Activated T-helper 1 cell treated with anti-CD3 and anti-CD28 coated beads, Interleukin-12 subunit alpha, Interleukin-12 subunit beta, Interleukin-2, Interleukin-4 antibody, amounts not matched to agents 30 ng/mL and 10 ng/mL and 1 ng/mL, durations not matched to agents 14 hours and 24 hours and 36 hours (primary cell): ENCODE measurements at places on chromosomes 12 and 14. TPM values are rescaled to one million over a fixed set of nuclear protein-coding genes. Genes with fewer than 3 reads are reported as not detected.
A peak's percentile ranks its signal among the peaks of the same experiment; 100 is the strongest.

ESPL1 gene
- total RNA-seq: 61.2 and 68.4 TPM in 2 replicates

PTHLH gene
- not detected in 2 replicates for total RNA-seq

CHGA gene
- not detected in 2 replicates for total RNA-seq

LBHD2 gene
- total RNA-seq: not detected in 2 replicates

RNASE3 gene
- total RNA-seq: not detected in 2 replicates

FAM90A1 gene
- 0.15 and 0.36 TPM in 2 replicates for total RNA-seq

C14orf93 gene
- 6.3 and 7.2 TPM in 2 replicates for total RNA-seq

KANSL2 gene
- 65.3 and 66.4 TPM in 2 replicates for total RNA-seq

KCNH3 gene
- 0.93 and 1.6 TPM in 2 replicates for total RNA-seq

ACVRL1 gene
- not detected in 2 replicates for total RNA-seq

RBM23 gene
- 86.4 and 90.5 TPM in 2 replicates for total RNA-seq

LTBR gene
- 0.64 and 1.3 TPM in 2 replicates for total RNA-seq

IRAK3 gene
- total RNA-seq: 3.2 TPM in 2 replicates

GRCh38 chr12:102429211-102430154 is 50.9 kb downstream of the IGF1 start:
- H3K27me3 ChIP-seq: peaks cover 12% of the 10 kb centered on the region
- no peaks in the 10 kb centered on the region for H3K36me3 ChIP-seq
- H3K4me3 ChIP-seq: no peak overlapping the region
- no peaks in the 10 kb centered on the region for H3K4me1 ChIP-seq
- no peak overlapping the region for H3K27ac ChIP-seq

DNA sequence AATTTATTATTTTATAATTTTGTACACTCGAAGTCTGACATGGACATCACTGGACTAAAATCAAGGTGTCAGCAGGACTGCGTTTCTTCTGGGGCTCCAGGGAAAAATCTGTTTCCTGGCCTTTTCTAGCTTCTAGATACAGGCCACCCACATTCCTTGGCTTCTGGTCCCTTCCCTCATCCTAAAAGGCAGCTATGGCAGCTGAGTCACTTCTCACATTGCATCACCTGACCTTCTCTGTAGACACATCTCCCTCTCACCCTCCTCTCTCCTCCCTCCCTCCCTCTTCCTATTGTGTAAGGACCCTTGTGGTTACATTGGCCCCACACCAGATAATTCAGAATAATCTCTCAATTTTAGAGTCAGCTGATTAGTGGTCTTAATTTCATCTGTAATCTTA is 92.4 kb downstream of the RPS6KA5 start:
- peaks cover 50% of the 10 kb centered on the region for H3K4me1 ChIP-seq
- H3K27me3 ChIP-seq: no peaks in the 10 kb centered on the region
- no peak overlapping the region for H3K27ac ChIP-seq
- H3K4me3 ChIP-seq: no peak overlapping the region
- peaks cover 41% of the 10 kb centered on the region for H3K36me3 ChIP-seq

GRCh38 chr12:96427269-96427729 is 27.1 kb upstream of the CDK17 start:
- H3K27me3 ChIP-seq: peaks cover 5% of the 10 kb centered on the region
- no peak for DNase-seq
- peaks cover 4% of the 10 kb centered on the region for H3K36me3 ChIP-seq
- H3K27ac ChIP-seq: peak overlapping the region; percentile 53
- peaks cover 52% of the 10 kb centered on the region for H3K4me1 ChIP-seq

DNA sequence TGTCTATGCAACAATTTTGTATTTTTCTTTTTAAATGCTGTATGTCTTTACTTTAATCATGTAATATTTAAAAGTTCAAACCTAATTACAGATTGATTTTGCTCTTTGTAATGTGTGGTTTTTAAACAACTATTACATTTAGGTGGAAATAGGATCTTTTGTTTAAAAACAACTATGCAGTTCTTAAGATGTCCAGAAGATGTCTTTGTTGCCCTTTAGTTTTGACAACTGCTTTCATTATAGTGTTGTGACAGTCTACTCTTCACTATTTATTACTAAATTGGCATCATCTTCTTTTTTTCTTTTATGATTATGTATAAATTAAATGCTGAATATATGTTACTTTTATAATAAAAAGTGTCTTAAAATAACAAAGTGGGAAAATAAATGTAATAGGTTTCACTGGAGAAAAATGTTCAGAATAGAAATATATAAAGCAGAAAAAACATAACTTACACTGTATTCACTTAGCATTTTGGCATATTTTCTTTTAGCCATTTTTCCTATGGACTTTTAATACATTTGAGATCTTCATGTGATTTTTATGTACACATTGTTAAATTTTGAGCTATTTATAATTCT is 27.1 kb upstream of the PCNX4 start:
- peaks cover 9% of the 10 kb centered on the region for H3K27me3 ChIP-seq
- no peaks in the 10 kb centered on the region for H3K36me3 ChIP-seq
- no peaks in the 10 kb centered on the region for H3K4me1 ChIP-seq
- H3K27ac ChIP-seq: no peak overlapping the region
- no peak overlapping the region for H3K4me3 ChIP-seq

DNA sequence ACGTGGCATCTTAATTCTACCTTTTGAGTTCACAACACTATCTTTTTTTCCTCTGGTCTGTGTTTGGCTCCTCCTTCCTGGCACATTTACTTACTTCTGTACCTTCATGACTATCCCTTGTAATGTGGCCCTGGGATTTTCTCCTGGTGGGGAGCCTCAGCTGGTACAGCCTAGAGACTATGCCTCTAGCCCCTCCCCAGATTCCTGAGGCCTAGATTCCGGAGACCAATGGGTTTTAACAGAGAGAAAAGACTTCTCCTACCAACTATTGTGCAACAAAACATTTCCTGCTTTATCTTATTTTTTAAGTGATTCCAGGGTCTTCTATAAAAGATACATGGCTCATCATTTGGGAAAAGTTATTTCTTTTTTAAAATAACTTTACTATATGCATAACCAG is 216.2 kb upstream of the KRR1 start:
- peaks cover 11% of the 10 kb centered on the region for H3K4me1 ChIP-seq
- no peak for DNase-seq
- H3K27ac ChIP-seq: no peak overlapping the region
- H3K27me3 ChIP-seq: peaks cover 4% of the 10 kb centered on the region
- peaks cover under 1% of the 10 kb centered on the region for H3K36me3 ChIP-seq
- no peak overlapping the region for H3K4me3 ChIP-seq

- H3K36me3 ChIP-seq: peaks cover 38% of the 10 kb centered on the region
- H3K4me3 ChIP-seq: no peak overlapping the region
- DNase-seq: no peak
- no peaks in the 10 kb centered on the region for H3K27me3 ChIP-seq
These were observed 28.5 kb downstream of the KLC1 start for GRCh38 chr14:103657471-103657870.

DNA sequence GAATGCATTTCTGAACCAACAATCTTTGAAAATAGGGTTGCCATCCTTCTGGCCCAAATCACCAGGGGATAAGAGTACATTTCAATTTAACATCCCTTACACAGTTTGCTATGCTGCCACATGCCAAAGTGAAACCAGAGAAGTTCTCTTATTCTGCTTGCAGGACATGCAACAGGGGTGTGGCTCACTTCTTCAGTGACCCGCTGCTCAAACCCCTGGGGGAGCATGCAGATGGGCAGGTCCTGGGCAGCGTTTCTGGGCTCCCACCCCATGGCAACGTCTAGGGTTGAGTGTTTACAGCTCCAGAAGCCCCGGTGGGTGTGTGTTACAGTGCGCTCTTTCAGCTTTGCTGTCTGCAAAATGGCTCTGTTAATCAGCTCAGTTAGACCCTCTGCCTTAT is 1306.3 kb upstream of the TMEM132C start:
- no peaks in the 10 kb centered on the region for H3K36me3 ChIP-seq
- H3K27ac ChIP-seq: no peak overlapping the region
- H3K27me3 ChIP-seq: no peaks in the 10 kb centered on the region
- DNase-seq: no peak
- no peak overlapping the region for H3K4me3 ChIP-seq

- DNase-seq: no peak
- H3K4me3 ChIP-seq: no peak overlapping the region
- peak overlapping the region; percentile 83 for H3K27ac ChIP-seq
- no peaks in the 10 kb centered on the region for H3K27me3 ChIP-seq
- H3K36me3 ChIP-seq: peaks cover 36% of the 10 kb centered on the region
These were observed 88.3 kb downstream of the BCL11B start for GRCh38 chr14:99183716-99184115.

GRCh38 chr12:110796952-110797351 is 49.8 kb upstream of the CCDC63 start:
- peaks cover 10% of the 10 kb centered on the region for H3K4me1 ChIP-seq
- no peak for DNase-seq
- H3K27ac ChIP-seq: no peak overlapping the region
- peaks cover 4% of the 10 kb centered on the region for H3K36me3 ChIP-seq
- no peak overlapping the region for H3K4me3 ChIP-seq

GRCh38 chr12:16112612-16113560 is 164.6 kb downstream of the SLC15A5 start:
- no peak for DNase-seq
- no peaks in the 10 kb centered on the region for H3K27me3 ChIP-seq
- H3K36me3 ChIP-seq: no peaks in the 10 kb centered on the region
- H3K27ac ChIP-seq: no peak overlapping the region
- no peaks in the 10 kb centered on the region for H3K4me1 ChIP-seq
- H3K4me3 ChIP-seq: no peak overlapping the region

- H3K27ac ChIP-seq: no peak overlapping the region
- H3K27me3 ChIP-seq: no peaks in the 10 kb centered on the region
- H3K4me1 ChIP-seq: peaks cover 27% of the 10 kb centered on the region
- no peak overlapping the region for H3K4me3 ChIP-seq
These were observed 29.2 kb downstream of the ZCCHC8 start for GRCh38 chr12:122471324-122472226.

GRCh38 chr14:97113339-97113738 is 316.2 kb downstream of the VRK1 start:
- peaks cover under 1% of the 10 kb centered on the region for H3K4me1 ChIP-seq
- H3K36me3 ChIP-seq: no peaks in the 10 kb centered on the region
- H3K27me3 ChIP-seq: peaks cover 2% of the 10 kb centered on the region

- DNase-seq: no peak
- no peaks in the 10 kb centered on the region for H3K36me3 ChIP-seq
- no peak overlapping the region for H3K4me3 ChIP-seq
- no peaks in the 10 kb centered on the region for H3K4me1 ChIP-seq
- H3K27me3 ChIP-seq: no peaks in the 10 kb centered on the region
- H3K27ac ChIP-seq: no peak overlapping the region
These were observed 92.9 kb upstream of the NEDD1 start for GRCh38 chr12:96814200-96814599.

DNA sequence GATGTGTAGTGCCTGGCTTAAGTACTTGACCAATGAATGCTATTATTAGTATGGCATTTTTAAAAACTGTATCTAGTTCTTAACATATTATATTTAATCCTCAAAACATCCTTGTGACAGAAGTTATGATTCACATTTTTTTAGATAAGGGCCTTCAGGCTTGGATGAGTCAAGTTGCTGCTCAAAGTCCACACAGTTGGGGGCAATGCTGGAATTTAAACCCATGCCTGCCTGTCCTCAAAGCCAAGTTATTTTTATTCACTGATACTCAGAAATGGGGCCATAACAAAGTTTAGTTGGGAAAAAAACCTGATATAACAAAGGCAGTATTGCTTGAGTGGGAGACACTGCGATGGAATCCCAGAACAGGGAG is 50.6 kb downstream of the RFX4 start:
- H3K4me1 ChIP-seq: no peaks in the 10 kb centered on the region
- H3K4me3 ChIP-seq: no peak overlapping the region
- H3K27me3 ChIP-seq: no peaks in the 10 kb centered on the region
- H3K27ac ChIP-seq: no peak overlapping the region

- no peak overlapping the region for H3K4me3 ChIP-seq
- peaks cover 2% of the 10 kb centered on the region for H3K27me3 ChIP-seq
- DNase-seq: no peak
These were observed 27.6 kb downstream of the KITLG start for GRCh38 chr12:88552610-88553079.

DNA sequence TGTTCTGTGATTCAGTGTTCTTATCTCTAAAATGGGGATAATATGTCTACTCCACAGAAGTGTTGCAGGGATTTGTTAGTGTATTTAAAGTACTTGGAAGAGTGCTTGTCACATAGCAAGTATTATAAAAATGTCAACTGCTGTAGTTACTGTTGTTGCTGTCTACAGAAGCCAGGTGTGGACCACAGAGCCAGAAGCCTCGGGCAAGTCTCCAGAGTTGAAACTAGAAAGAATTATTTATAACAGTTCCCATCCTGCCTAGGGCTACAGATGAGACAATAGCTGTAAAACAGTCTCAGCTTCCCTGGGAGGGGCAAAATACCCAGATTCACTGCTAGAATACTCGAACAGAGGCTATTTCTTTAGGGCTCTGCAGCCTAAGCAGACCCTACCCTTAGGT is 55.4 kb upstream of the FUT8 start:
- peaks cover 51% of the 10 kb centered on the region for H3K36me3 ChIP-seq
- H3K27me3 ChIP-seq: no peaks in the 10 kb centered on the region
- H3K4me1 ChIP-seq: peaks cover 86% of the 10 kb centered on the region
- DNase-seq: no peak

- H3K27ac ChIP-seq: no peak overlapping the region
- H3K4me3 ChIP-seq: no peak overlapping the region
- no peak for DNase-seq
- H3K36me3 ChIP-seq: no peaks in the 10 kb centered on the region
- no peaks in the 10 kb centered on the region for H3K4me1 ChIP-seq
These were observed 3.0 kb downstream of the RNASE10 start for GRCh38 chr14:20508367-20508766.

DNA sequence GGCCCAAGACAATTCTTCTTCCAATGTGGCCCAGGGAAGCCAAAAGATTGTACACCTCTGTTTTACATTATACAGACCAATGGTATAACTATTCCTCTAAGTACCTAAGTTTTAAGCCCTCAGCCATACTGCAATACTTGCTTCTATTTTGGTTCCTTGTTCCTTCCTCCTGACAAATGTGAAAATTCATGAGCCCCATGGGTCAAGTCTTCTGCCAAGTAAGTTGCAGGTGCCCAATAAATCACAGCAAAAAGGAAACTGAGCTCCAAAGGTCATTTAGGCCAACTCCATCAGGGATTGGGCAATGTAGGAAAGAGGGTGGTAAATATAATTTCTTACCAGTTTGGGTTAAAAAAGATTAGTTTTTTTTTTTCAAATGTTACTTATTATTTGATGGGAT is 57.7 kb upstream of the NPFF start:
- no peak overlapping the region for H3K27ac ChIP-seq
- H3K27me3 ChIP-seq: no peaks in the 10 kb centered on the region
- peaks cover 29% of the 10 kb centered on the region for H3K4me1 ChIP-seq
- H3K4me3 ChIP-seq: no peak overlapping the region
- H3K36me3 ChIP-seq: peaks cover 14% of the 10 kb centered on the region
- no peak for DNase-seq

DNA sequence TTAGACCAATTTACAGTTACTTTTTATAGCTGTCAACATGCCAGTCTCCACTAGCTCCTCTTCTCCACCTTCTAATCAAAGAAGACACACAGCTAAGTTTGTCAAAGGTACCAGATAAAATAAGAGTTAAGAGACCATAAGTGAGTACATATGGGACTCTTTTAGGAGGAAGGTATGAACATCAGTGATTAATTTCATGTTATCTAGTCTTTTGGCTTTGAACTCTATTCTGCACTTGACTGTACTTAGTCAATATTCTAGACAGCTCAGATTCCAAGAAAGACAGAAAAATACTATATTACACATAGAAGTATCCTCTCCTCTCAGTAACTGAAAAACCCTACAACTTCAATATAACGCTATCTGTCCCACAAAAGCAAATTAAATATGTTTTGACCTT is 28.1 kb downstream of the CAPRIN2 start:
- no peak overlapping the region for H3K4me3 ChIP-seq
- H3K27me3 ChIP-seq: no peaks in the 10 kb centered on the region
- H3K36me3 ChIP-seq: peaks cover 4% of the 10 kb centered on the region
- H3K4me1 ChIP-seq: no peaks in the 10 kb centered on the region
